ENCODE measurements at places on chromosomes 2 and 18.

- no peak for DNase-seq
These were observed 40.7 kb upstream of the PCBP1 start for GRCh38 chr2:70046534-70046933.

DNA sequence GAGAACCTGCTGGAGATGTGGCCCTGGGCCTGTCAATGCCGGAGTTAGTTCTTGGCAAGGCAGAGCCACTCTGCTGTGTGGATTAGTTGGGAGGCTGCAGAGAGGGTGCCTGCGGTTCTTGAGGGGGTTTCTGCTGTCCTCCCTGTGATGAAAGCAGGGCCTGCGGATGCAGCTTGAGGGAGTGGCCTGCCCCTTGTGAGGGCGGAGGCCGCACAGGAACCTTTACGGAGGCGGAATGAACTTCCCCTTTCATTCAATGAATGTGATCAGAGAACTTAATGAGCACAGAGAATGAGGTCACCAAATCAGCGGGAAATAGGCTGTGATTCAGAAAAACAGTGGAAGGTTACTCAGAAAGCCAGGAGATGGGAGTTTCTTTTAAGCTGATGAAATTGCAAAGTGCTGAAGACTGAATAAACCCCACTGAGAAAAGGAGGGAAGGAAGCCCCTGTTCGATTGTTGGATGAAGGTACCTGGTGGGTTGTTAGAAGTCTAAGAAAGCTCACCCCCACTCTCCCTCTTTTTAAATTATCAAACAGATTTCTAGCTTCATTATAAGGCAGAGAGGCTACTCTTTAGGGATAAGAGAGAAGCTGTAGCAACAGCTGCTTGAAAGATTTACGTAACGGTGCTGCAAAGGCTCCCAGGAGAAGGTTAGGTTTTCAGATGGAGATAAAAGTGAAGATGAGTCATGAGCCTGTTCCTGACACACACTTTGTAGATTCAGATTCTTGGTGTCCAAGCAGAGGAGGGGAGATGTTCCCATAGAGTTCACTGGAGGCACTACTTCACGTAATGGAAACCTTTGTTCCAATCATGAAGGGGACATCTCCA lies 47.4 kb downstream of the VWA3B start:
- no peak for DNase-seq

DNA sequence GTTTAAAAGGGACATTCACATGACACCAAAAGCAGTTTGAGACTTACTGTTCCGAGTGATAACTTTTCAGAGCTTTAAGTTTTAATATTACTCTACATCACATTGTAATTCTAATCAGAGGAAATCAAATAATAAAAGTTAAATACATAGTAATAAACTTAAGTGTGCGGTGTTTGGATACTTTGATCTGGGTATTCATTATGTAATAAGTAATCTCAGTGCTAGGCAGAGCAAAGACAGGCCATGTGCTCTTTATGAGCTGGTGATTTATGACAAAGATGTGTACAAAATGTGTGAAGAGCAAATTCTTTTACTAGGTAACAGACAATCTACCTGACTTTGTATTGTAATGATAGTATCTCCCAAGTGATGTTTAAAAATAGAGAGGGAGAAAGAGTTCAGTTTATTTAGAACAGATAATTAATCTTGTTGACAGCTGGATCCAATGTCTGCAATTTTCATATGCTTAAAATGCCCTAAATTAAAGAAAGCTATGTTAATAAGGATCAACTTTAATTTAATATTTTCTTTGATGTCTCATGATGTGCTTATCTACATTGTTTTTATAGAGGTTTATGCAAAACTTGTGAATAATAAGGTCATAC lies 4.4 kb downstream of the CFAP221 start:
- no peak for DNase-seq

GRCh38 chr2:98299211-98299905 lies 46.9 kb upstream of the CNGA3 start:
- DNase-seq: no peak

DNA sequence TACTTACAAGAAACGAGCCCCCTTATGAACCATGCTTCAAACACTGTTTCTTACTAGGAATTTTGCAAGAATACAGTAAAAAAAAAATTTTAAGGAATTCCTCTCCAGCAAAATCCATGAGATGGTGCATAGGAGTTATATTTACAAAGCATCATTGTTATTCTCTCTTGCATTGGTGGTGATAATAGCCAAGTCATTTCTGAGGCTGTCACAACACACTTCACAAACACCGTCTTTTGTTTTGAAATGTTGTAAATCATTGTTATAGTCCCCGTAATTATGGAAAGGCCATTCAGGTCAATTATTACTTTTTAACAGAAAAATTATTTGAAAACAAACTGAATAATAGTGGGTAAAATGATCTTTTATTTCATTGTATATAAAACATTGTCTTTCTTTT lies 60.1 kb downstream of the DYNC1I2 start:
- no peak for DNase-seq

DNA sequence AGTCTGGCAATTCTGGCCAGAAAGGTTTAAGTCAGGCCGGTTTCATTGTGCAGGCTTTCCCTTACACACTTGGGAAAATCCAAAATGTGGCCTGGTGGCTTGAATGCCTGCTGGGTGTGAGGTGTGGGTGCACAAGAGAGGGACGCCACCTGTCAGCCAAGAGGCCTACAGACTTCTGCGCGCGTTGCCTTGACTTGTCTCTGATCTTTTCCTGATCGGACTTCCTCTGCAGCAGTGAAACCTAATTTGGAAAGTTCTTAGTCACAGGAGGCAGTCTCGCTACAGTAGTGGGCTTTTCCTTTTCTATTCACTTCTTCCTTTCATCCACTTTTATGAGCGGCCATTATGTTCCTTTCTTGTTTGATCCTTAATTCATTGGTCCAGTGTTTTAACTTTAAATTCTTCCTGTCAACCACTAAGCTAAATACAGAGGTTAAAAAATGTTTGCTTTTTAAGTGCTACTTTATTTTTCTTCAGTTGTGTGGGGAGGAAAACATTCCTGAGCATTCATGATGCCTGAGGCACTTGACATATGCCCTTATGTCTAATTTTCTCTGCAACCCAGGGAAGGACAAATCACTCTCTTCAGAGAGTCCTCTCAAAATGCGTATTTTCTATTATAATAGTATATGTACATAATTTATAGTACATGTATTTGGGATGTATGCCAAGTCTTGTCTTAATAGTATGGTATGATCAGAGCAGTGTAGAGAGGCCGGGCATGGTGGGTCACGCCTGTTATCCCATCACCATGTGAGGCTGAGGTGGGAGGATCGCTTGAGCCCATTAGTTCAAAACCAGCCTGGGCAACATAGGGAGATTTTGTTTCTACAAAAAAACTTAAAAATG lies 128.9 kb downstream of the WDSUB1 start:
- DNase-seq: no peak

- no peak for DNase-seq
These were observed 61.5 kb downstream of the VRK2 start for GRCh38 chr2:58107803-58108710.

- DNase-seq: no peak
These were observed 2.4 kb downstream of the FABP1 start for GRCh38 chr2:88125344-88125923.

DNA sequence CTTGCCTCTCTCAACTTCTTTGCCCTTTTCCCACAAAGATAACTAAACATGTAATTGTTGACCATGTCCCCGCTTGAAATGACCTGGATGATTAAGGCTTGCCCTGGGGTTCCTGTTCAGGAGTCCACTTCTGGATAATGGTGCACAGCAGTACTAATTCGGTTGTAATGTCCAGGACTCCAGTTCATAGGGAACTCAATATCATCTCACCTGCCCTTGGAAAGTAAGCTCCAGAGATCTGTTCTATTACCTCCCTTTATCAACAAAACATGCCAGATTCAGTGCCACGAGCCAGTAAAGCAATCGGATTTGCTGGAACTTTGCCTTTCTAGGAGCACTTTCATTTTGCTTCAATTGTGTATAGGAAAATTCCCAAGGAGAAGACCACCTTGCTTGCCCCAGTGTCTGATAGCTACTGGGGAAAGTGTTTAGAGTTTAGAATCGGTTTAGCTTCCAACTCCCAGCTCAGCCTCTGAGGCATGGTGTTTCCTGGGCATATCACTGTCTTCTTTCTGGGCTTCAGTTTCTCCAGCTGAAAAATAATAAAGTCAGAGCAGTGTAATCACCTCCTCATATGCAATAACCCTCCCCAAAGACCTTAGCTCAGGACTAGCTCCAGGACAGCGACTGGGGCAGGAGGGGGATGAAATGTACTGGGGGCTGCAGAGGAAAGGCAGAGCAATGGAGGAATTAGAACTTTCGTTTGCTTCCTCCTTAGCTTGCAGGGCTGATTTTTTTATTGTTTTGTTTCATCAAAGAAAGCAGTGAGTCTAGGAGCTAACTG lies 162.6 kb upstream of the CYRIA start:
- DNase-seq: no peak

GRCh38 chr2:20050104-20050645 lies 1.3 kb downstream of the LAPTM4A start:
- DNase-seq: no peak

DNA sequence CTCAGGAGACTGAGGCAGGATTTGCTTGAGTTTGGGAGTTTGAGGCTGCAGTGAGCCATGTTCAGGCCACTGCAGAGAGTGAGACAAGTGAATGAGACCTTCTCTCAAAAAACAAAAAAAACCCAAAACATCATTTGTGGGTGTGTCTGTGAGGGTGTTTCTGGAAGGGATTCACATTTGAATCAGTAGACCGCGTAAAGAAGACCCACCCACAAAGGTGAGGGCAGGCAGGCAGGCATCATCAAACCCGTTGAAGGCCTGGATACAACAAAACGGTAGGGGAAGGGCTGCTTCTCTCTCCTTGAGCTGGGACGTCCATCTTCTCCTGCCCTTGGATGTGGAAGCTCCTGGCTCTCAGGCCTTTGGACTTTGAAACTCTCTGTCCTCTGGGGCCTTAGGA lies 25.4 kb downstream of the CDKL4 start:
- no peak for DNase-seq

DNA sequence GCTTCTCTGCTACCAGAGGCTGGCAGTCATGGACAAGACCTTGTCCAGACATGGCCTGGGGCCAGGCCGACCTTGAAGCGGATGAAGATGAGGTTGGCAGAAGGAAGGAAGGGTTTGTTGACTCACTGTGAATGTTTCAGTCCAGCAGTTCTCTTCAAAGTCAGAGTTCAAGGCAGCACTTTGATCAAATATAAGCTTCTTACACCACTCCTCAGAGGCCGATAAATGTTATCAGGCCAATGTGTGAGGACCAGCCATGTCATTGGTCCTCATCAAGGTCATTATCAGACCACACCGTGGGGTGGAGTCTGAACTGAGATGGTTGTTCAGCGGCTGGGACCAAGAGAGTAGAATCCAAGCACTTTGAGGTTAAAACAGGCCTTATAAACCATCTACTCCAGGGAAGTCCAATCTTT lies 35.5 kb downstream of the QPCT start:
- no peak for DNase-seq

DNA sequence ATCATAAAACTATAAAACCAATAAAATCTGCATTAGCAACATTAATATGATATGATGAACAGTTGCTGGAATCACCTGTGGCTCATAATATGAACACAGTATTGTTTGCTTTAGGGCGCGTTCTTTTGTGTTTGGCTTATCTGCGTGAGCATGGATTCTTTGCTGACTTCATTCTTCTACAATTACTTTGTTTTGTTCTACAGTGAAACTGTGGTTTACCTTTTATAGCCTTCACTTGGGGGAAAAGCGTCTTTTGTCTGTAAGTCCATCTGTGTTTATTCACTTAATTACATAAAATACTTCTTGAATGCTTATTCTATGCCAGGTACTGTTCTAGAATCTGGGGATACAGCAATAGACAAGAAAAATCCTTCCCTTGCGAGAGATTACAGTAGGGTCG lies 74.0 kb upstream of the SEC11C start:
- DNase-seq: no peak

DNA sequence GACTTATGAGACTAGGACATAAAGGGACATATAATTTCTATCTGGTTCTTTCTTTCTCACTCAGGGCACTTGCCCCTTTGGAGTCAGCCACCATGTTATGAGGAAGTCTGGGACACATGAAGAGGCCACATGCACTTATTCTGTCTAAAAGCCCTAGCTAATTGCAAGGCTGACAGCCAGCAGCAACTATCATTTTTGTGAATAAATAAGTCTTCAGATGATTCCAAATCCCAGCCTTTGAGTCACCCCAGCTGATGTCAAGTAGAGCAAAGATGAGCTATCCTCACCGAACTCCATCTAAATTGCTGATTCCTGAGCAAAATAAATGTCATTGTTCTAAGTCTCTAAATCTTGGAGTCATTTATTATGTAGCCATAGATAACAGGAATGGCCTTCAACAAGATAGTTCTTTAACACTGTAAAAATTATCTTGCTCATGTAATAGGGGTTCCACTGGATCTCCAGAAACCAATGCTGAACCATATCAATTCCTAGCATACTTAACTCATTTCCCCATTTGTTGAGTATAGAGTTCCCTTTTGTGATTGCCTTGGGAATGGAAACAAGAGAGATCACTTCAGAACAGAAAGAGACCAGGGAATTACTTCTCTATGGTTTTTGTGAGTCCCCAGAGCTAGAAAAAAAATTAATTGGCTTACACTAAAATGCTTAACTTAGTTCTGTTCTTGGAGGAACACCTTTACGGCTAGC lies 50.6 kb upstream of the FN1 start:
- no peak for DNase-seq

GRCh38 chr2:127508631-127509034 lies 17.7 kb downstream of the IWS1 start:
- DNase-seq: no peak
